Muscle of back (tissue), 13 donors: ENCODE measurements at places on chromosomes 5 and 9.

GRCh38 chr5:135605221-135605620 lies 26.4 kb upstream of the CXCL14 start:
- DNase-seq, result no peak

- DNase-seq, result no peak
Measured at GRCh38 chr9:97511655-97512427, 10.4 kb downstream of the TMOD1 start.

DNA sequence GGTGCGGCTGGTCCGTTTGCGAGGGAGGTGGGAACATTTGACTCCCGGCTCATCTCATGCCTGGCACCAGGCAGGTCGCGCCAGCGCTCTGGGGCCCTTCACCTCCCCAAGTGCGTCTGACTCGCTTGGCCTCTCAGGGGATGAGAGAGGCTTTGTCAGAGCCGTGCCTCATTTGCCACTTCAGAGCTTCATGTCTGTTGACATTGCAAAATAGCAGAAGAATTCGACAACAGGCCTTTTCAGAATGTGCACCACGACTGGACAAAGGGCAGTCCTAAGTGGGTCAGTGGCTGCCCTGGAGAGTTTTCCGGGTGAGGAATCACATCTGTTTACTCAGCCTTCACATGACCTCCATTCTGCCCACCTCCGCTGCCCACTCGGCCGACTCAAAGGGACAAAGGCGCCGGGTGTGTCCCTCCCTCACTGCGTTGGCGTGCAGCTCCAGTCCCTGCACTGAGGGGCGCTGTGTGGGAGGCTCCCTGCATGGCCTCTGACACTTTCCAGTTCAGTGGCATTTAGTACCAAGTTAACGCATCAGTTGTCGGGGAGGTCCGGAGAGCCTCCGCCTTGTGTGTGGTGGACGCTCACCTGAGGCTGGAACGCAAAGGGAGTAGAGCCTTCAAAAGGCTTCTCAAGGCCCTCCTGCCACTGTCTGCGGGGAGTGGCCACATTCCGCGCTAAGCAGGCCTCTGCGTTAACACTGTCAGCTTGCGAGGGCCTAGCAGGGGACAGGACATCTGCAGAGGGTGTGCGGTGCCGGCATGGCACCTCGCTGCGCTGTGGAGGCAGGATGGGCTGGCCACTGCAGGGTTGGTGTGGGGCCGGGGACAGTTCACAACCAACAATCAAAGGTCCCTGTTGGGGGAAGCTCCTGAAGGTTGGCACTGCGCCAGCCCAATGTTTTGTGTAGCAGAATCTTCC lies 171.5 kb downstream of the NXNL2 start:
- DNase-seq, result no peak

- no peak for DNase-seq
Measured at GRCh38 chr9:136460772-136461325, 21.2 kb upstream of the INPP5E start.

DNA sequence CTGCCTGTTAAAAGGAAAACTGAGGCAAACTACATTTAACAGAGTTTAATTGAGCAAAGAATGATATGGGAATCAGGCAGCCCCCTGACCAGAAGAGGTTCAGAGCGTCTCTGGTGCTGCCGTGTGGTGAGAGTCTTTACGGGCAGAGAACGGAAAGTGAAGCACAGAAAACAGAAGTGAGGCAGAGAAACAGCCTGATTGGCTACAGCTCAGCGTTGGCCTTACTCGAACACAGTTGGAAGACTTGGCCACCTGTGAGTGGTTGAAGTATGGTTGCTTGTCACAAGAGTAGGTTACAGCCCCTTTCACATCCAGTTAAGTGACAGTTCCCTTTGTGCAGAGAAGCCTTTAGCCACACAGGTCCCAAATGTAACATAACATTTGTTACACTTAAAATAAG lies 16.9 kb upstream of the FBP1 start:
- DNase-seq, result peak; percentile 44

DNA sequence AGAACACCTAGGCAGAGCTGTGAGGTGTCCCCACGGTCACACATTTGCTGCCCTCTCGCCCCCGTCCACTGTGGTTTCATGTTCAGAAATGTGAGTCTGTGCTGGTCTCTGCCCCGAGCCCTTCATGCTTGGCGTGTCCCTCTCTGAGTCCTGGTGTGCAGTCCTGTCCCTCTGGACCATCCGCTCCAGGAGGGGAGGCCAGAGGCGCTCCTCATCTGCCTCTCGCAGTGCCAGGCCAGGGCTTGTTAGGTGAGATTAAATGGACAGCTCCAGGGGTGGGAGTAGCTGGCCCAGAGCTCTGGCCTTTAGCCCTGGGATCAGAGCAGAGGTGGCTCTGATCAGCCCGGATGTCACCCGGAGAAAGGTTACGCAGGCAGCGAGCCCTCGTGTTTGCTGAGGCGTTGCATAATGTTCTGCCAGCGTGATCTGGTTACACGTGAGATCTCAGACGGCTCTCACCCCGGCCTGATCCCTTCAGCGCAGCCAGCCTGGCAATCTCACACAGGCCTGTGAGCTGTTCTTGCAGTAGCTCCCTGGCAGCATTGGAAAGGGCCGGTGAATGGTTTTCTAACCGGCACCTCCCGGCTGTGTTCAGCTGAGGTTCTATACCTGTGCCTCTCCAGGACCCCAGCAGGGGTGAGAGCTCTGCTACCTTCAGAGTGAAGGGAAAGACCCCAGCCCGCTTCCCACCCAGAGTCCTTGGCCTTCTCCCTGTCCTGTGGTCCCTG lies 24.5 kb downstream of the PTGES2 start:
- no peak for DNase-seq

- DNase-seq, result no peak
Measured at GRCh38 chr5:176737746-176738636, 72.4 kb upstream of the UNC5A start.

GRCh38 chr9:124440786-124441185 lies 9.5 kb upstream of the ADGRD2 start:
- DNase-seq, result no peak

DNA sequence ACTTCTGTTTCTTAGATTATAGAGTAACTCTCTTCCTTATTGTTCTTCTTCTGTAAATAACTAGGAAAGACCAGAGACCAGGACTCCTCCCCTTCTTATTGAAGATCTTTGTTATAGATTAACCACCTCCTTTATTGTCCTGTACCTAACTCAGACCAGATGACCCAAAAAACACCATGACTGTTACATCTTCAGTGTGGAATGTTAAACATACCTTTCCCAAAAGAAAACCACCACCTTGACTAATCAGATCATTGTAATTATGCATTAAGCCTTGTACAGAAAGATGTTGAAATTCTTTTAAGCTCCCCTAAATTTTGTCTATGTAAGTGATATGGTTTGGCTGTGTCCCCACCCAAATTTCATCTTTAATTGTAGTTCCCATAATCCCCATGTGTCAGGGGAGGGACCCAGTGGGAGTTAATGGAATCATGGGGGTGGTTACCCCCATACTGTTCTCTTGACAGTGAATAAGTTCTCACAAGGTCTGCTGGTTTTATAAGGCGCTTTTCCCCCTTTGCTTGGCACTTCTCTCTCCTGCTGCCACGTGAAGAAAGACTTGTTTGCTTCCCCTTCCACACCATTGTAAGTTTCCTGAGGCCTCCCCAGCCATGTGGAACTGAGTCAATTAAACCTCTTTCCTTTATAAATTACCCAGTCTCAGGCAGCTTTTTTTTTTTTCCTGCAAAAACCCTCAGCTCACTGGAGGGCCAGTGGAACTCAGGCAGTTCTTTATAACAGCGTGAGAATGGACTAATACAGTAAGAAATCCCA lies 26.3 kb downstream of the ARSB start:
- DNase-seq, result no peak

- DNase-seq, result no peak
Measured at GRCh38 chr5:154133591-154133990, 56.9 kb upstream of the GALNT10 start.

- DNase-seq, result peak; percentile 93
Measured at GRCh38 chr5:132437604-132438266, 52.8 kb downstream of the IRF1 start.

DNA sequence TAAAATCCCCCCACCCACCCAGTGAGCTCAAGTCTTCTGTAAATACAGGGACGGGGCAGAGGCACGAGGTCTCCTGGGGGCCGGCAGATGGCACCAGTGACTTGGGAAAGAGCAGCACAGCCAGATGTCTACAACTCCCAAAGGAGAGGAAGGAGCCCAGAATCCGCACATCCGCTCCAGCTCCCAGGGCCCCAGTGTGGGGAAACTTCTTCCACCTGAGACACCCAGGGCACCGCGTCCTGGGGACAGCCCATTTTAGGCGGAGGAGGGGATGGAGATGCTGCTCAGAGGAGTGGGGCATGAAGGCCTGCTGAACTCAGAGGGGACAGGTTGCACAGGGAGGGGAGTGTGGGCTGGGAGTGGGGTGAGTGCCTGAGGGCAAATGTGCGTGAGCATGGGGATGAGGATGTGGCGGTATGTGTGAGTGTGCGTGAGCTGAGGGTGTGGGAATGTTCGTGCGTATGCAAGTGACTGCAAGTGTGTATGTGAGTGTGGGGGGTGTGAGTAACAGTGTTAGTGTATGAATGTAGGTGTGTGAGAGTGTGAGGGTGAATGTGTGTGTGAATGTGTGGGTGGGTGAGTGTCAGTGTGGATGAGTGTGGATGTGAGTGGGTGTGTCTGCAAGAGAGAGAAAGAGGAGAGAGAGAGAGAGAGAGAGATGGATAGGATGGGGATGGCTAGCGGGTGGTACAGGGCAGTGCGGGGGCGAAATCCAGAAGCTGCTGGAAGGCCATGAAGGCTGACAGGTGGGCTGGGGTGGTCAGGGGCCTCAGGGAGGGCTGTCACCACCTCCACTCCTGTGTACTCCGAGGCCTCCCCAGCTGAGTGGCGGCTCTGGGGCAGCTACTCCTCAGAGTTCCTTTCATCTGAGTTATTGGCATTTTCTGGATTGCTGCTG lies 63.5 kb downstream of the DUSP1 start:
- no peak for DNase-seq

- DNase-seq, result no peak
Measured at GRCh38 chr9:268616-269015, 54.0 kb downstream of the DOCK8 start.

DNA sequence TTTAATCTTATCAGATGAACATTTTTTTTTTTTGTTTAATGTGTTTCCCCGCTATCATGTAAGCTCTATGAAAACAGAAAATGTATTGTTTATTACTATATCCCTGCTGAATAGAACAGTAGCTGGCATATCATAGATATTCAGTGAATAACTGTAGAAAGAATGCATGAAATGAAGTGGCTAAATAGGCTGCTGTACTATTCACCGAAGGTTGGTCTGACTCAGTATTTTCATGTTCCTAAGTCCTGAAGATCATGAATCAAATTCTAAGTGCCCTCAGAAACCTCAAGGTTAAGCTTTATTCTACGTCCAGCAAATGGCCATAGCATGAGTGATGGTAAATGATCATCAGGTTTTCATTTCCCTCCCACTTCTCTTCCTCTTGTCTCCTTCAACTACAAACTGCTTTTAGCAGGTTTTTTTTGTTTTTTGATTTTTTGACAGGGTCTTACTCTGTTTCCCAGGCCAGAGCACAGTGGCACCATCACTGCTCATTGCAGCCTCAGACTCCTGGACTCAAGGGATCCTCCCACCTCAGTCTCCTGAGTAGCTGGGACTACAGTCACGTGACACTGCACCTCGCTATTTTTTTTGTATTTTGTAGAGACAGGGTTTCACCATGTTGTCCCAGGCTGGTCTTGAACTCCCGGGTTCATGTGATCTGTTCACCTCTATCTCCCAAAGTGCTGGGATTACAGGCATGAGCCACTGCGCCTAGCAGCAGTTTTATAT lies 19.1 kb upstream of the ZFAND5 start:
- no peak for DNase-seq

- DNase-seq, result peak; percentile 24
Measured at GRCh38 chr5:90274216-90274615, 135.3 kb downstream of the CETN3 start.

DNA sequence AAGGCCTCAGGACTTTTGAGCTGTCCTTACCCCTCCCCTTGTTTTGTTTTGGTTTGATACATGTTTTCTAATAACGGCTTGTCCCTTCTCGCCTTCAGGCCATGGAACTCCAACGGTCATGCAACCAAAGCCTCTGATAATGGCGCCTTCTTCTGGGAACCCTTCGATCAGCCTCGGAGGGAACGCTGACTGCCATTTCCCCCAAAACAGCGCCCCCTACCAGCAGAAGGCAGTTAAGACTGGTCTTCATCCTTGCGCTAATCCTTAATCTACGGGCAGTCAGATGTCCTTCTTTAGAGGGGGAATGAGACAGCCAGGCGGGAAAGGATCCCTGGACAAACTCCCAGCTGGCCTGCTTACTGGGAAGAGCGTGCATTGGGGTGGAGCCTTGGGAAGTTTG lies 276.6 kb downstream of the ICE1 start:
- DNase-seq, result no peak

DNA sequence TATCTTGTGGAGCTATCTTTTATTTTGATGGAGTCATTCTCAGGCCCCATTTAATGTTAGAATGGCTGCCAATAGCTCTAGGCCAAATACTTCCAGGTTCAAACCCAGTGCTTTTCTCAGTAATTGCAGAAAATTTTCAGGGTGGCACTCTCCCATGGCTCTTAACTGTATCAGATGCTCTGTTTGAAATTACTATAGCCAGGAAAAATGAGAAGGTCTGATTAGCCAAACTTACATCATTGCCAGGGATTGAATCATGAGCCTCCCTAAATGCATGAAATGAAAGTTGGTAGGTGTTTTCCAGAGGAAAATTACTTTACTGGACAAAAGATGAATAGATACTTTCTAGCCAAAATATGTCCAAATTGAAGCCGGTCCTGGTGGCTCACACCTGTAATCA lies 404.8 kb downstream of the MAT2B start:
- DNase-seq, result no peak

DNA sequence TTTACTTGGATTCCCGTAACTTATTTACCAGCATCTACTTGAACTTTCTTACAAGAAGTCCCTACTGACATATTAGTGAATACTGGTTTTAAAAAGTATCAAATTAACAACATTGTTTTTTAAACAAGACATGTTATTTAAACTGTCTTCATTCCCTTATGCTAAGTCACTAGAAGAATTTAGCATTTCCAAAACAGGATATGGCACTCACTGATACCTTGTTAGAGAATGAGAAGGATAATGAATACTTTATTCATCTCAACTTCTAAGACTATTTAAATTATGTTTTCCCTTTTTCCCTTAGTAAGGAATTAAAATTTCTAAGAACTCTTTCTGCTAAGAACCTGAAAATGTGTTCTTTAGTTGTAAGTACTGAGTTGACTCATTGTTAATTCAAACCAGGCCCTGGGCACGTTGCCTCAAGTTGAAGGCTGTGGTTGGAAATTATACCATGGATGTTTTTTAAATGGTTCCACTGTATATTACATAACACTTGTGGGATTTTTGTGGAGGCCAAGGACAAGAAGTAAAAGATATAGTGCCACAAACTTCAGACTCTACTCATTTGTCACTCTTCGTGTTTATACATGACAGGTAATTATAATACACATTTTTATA lies 219.0 kb upstream of the EDIL3 start:
- DNase-seq, result peak; percentile 76

- no peak for DNase-seq
Measured at GRCh38 chr9:90459321-90459720, 183.3 kb downstream of the DIRAS2 start.
